ENCODE measurements at places on chromosomes 6 and 20.

DNA sequence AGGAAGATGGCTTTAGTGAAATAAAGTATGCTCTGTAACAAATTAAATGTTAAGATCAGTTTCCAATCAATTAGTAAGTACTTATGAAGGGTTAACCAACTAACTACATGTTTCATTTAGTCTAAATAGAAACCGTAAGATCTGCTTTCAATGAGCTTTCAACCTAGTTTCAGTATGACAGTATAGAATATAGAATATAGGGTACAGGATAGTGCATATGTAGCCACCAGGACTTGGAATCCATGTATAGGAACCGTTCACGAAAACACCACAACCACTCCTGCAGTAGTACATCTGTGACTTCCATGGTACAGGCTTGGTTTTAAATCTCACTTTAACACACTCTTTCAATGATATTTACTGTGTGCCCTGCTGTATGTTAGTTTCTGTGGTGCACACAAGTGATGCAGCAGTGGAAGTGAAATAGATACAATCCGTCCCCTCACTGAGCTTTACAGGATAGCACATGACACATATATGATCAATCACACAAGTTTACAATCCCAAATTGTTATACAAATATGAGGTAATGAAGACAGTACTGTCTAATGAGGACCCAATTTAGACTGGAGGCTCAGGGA, 479.7 kb upstream of the MARCKS start:
- no peak for DNase-seq

DNA sequence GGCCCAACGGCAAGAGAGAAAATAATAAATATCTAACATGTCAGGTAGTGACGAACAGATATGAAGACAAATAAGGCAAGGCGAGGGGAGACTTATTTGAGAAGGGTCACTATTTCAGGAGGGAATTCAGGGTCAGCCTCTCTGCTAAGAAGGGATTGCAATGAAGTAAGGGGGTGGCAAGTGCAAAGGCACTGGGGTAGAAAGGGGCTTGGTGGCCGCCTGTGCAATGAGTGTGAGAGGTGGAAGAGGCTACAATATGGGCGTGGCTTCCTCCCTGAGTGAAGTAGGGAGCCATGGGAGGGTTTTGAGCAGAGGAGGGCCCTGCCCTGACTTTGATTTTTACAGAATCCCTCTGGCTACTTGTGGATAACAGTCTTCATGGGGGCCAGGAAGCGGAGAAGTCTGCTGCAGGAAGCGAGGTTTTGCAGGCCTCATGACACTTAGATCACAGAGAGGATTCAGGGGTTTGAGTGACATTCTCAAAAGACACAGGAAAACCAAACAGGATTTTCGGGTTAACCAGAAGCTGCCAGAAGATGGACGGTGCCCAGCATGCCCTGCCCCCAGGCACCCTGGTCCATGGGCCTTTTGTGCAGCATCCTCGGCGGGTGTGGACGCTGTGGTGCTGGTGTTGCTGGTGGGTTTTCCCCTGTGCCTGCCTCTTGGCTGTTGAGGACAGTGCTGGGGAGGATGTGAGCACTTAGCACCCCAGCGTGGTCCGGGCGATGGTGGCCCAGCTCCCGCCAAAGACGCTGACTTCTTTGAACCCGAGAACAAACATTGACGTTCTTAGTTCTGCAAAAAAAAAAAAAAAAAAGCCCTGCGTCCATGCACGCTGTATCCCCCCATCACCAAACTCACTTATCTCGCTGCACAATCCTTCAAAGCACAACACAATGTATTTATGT, 124.2 kb upstream of the PTPN1 start:
- peak; percentile 39 for DNase-seq

- no peak for DNase-seq
These were observed 636 bp upstream of the EEF1A1 start for GRCh38 chr6:73521351-73521985.

- DNase-seq, result no peak
These were observed at the start of gene ADGB for GRCh38 chr6:146598772-146599405. Gene ADGB, plus strand, starts transcription at chr6:146598972. Its CDS starts 69 bp downstream, at chr6:146599041.

DNA sequence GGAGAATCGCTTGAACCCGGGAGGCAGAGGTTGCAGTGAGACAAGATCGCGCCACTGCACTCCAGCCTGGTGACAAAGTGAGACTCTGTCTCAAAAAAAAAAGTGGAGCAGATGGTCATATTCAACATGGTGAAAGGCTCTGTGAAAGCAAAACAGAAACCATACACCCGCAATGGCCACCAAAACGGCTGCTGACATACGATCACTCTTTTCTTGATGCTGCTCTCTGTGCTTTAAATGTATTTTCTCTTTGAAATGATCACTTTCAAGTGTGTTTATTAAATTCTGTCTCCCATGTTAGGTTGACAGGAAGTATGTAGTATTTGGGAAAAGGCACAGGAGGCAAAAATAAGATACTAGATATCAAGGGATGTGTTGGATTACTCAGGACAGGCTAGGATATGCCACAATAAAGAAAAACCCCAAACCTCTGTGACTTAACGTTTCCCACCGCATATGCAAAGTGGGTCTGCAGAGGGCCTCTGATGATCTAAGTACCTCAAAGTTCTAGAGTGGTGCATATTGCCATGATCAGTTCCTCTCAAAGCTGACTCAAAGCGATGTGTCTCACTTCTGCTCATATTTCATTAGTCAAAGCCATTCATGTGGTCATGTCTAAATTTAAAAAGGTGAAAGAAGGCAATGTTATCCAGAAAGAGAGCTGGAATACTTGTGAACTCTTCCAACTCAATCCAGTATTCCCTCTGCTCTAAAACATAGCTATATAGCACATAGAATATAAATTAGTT, 155.1 kb upstream of the SOX4 start:
- DNase-seq, result no peak

GRCh38 chr6:30555816-30556065, 548 bp downstream of the GNL1 start:
- no peak for DNase-seq

DNA sequence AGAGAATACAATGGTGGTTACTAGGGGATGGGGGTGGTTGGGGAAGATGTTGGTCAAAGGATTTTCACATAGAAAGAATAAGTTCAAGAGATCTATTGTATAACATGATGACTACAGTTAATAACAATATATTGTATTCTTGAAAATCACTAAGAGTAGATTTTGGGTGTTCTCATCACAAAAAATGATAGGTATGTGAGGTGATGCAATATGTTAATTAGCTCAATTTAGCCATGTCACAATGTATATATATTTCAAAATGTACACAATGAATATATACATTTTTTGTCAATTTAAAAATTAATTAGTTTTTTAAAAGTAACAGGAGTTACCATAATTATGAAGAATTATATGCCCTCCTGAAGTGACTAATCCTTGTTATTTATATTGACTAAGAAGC, 22.3 kb downstream of the ZNF133 start:
- DNase-seq, result no peak

DNA sequence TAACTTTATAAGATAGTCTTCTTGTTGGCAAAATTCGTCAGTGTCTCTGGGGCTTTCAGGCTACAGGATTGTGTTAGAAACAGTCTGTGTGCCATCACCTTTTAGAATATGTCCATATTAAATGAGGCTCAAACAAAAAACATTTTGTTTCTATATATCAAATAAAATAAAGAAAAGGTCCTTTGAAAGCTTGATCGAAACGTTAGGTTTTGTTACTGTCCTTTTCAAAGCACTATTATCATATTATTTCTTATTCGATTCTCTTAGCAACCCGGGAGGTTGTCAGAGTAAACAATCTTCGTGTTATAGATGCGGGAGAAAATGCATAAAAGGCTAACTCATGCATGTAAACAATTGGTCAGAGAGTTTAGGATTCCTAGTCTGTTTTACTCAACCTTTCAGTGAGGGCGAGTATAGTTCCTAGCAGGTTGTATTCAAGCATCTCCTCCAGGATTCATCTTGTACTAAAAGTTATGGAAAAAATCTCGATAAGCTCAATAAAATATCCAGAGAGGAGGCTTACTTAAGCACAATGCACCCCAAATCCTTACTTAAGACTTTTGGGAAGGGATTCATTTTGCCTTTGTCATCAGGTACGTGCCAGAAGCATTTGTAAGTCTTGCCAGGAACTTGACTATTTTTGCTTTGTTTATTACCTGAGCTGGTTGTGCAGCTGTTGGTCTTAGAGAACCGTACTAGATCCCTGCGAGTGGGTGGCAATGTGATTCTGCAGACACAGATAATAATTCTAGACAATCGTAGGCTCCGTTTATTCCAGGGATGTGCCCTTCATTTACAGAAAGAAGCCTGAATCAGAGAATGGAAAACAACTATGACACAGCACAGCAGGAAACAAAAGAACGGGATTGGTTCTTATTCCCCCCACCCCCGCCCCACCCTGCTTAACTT, 159.6 kb upstream of the ZNF217 start:
- DNase-seq, result no peak

DNA sequence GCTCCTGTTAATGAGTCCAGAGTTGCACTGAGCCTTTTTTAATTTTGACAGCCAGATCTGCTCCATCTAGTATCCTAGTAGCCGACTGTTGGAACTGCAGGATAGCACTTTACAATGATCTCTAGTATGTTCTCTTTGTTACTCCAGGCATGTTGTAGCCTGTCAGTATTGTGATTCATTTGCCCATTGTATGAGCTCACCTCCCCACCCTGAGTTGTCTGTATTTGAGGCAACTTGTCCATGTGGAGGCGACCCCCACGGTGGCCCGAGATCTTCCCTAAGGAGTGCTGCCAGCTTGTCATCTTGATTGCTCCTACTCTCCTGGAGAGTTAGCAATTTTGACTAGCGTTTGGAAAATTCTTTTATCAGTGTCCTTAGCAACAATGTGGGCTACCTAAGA, 67.2 kb downstream of the DHX35 start:
- no peak for DNase-seq

DNA sequence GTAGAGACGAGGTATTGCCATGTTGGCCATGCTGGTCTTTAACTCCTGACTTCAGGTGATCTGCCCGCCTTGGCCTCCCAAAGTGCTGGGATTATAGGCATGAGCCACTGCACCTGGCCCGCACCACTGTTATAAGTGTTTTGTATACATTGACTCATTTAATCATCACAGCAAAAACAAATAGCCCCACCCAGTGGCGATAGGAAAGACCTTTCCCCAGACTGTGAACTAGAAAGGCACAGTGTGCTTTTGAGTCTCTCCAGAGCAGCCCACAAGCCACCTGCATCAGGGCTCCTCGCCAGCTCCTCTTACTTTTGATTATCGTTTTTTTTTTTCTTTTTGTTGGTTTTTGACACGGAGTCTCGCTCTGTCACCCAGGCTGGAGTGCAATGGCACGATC, 27.9 kb upstream of the ZFP64 start:
- DNase-seq, result no peak

GRCh38 chr6:5294392-5295211, 33.3 kb downstream of the FARS2 start:
- DNase-seq, result no peak

All from T-helper 1 cell (primary cell).